ENCODE measurements at places on chromosomes 4 and X.

- DNase-seq = no peak
Observed at GRCh38 chr4:40283968-40284367, 51.2 kb upstream of the CHRNA9 start.

GRCh38 chrX:3181846-3182245 lies 140.6 kb downstream of the ARSF start:
- DNase-seq = no peak

DNA sequence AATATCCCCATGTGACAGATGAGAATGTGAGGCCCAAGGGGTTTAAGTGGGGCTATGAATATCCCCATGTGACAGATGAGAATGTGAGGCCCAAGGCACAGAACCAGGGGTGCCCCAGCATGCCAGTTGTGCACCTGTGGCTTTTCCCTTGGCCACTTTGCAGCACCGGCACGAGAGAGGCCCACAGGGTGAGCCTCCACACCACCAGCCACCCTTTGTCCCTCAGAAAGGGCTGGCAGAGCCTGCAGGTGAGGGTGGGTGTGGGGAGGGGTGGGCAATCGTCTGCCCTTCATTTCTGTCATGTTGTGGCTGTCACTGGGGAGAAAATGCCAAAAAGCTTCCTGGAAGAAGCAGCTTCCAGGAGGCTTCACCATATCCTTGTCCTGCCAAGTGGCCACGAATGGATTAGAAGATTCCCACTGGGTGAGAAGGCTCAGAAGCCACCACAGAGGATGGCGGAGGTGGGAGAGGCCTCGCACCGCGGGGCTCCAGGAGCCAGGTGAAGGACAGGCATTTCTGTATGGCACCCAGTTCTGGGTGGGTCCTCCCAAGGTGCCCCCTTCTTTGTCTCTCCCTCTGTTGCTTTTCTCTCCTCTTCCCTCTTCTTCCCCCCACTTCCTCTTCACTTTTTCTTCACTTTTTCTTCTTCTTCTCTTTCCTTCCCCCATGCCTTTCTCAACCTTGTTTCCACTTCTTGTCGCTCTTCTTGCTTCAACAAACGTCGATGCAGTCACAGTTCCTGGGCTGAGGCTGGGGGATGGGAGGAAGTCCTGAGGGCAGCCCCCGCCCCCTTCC lies 469 bp upstream of the GPR78 start:
- no peak for DNase-seq

- no peak for DNase-seq
Observed at GRCh38 chr4:3168029-3168428, 80.9 kb upstream of the MSANTD1 start.

GRCh38 chrX:72046447-72046846 lies 85.3 kb downstream of the RTL5 start:
- DNase-seq = no peak

- no peak for DNase-seq
Observed at GRCh38 chr4:81164623-81165416, 50.2 kb downstream of the PRKG2 start.

DNA sequence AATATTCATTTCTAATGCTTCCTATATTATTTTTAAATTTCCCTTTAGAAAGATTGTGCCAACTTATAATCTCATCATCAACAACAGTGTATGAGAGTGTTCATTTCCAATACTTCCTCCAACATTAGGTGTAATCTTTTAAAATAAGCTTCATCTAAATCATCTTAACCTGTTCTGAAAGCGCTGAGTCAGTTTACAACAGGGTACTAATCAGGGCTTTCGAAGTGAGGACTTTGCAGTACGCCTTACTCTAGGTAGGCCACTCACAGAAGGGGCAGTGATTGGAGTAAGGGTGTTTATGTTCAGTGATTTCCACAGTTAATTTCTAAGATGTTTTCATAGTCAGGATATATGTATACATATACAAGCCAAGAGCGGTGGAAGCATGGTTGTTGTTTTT lies 87.9 kb downstream of the FRAS1 start:
- DNase-seq = no peak

GRCh38 chr4:29560452-29560851 lies 1159.7 kb upstream of the PCDH7 start:
- DNase-seq = no peak

GRCh38 chr4:175536852-175537453 lies 275.1 kb downstream of the GPM6A start:
- no peak for DNase-seq

Data from immature natural killer cell (primary cell).